Activated gamma-delta T cell (primary cell): ENCODE measurements at places on chromosomes 6 and 20.

- DNase-seq, result no peak
Observed at GRCh38 chr6:33279971-33280511, 3.1 kb downstream of the B3GALT4 start.

- DNase-seq, result no peak
Observed at GRCh38 chr20:62845416-62846160, 16.0 kb downstream of the TCFL5 start.

DNA sequence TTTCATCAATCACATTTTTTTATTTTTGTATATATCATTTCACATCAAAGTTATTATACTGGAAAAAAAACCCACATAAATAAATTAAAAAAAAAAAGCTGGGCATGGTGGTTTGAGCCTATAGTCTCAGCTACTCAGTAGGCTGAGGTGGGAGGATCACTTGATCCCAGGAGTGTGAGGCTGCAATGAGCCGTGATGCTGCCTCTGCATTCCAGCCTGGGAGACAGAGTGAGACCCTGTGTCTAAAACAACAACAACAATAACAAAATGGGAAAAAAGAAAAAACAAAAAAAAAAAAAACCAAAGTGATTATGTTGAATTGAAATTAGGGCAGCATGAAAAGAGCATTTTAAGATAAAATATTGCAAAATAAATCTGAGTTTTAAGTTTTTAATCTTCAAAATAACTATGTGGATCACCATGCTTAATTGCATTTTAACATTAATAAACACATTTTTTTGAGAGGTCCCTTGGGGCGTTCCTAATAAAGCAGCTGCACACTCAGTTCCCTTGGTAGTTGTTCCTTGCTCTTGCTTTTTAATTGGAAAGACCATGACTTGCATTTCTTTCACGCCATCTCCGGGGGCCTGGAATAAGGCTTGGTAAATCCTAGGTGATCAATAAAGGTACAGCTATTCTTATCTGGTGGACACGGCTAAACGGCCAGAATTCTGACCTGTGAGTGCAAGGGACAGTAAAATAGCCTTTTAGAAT is 15.1 kb downstream of the NOX3 start:
- DNase-seq, result no peak

DNA sequence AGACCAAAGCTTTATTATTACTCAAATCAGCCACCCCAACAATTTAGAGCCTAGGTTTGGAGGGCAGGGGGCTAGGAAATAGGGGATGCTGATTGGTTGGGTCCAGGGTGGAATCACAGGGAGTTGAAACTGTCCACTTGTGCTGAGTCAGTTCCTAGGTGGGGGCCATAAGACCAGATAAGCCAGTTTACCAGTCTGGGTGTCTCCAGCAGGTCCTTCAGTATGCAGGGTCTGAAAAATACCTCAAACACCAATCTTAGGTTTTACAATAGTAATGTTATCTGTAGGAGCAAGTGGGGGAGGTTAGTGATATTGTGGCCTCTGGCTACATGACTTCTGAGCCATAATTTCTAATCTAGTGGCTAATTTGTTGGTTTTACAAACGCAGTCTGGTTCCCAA is 63.2 kb downstream of the UBR2 start:
- DNase-seq, result no peak

DNA sequence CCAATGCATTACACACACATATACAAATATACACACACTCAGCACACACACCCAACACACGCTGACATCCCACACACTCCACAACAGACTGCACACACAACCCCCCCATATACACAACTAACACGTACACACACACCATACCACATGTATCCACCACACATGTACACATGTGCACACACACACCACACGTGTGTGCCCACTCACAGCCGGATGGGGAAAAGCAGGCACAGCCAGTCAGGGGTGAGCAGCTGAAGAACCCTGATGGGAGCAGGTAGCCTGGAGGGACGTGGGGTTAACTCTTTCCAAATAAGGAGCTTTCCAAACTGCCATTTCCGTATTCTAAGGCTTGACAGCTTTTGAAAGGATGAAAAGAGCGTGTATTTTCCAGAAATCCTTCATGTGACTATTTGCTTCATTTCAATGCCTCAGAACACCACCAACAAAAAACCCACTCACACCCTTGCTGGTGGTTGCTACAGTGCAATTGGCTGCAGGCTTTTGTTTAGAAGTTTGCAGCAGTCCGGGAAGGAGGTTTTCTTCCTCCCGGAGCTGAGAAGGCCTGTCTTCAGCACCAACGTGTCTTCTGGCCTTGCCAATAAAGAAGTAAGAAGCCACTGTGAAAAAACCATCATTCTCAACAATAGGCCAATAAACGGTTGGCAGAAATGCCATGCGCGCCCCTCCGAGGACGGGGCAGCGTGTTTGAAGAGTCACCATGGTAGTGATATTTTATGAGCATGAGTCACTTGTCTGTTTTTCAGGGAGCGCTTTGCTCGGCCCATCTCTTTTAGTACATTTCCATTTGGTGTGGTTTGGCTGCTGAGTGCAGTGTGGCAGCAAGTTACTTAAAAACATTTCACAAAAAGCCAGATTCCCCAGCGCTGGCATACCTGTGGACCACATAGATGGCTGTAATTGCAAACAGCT is 131.3 kb upstream of the GMDS start:
- DNase-seq, result no peak

DNA sequence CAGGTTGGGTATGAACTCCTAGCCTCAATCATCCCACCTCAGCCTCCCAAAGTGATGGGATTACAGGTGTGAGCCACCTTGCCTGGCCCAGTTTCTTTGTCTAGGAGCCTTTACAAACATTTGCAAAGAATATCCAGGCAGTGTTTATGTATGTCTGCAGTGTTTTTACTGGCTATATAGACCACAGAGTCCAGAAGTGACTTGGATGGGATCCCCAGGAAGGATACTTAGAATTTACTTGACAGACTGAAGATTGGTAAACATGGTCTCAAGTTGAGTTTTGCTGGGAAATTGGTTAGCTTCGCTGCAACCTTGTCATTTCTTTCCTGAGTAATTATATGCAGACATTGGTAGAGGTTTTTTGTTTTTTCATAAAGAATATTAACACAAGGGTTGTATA is 23.8 kb downstream of the JARID2 start:
- DNase-seq, result no peak

DNA sequence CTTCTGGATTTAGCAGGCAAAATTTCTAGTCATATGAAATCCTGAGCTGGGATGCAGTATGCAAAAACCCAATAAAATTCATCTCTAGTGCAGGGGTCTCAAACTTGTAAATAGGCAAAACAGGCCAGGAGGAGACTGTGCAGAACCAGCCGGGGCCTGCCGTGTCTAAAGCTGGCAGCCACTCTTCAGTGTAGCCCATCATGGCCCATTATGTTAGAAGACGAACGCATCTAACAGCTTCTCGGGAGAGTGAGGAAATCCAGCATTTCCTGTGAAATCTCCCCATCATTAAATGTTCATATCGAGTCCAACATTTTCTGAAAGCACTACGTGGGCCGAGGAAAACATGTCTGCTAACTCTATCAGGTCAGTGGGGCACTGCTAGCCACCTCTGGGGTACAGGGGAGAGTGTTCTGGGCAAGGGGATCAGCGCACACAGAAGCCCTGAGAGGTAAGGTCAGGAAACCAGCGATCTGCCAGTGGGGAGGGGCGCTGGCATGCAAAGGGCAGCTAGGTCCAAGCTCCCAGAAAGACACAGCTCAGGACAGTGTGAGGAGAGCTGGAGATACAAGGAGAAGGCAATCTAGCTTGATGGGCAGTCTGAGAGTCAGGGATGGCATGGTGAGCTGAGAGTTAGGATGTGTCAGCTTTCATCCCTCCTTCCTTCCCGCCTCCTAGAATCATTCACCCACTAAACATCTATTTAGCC is 144.2 kb downstream of the PREX1 start:
- DNase-seq, result no peak

DNA sequence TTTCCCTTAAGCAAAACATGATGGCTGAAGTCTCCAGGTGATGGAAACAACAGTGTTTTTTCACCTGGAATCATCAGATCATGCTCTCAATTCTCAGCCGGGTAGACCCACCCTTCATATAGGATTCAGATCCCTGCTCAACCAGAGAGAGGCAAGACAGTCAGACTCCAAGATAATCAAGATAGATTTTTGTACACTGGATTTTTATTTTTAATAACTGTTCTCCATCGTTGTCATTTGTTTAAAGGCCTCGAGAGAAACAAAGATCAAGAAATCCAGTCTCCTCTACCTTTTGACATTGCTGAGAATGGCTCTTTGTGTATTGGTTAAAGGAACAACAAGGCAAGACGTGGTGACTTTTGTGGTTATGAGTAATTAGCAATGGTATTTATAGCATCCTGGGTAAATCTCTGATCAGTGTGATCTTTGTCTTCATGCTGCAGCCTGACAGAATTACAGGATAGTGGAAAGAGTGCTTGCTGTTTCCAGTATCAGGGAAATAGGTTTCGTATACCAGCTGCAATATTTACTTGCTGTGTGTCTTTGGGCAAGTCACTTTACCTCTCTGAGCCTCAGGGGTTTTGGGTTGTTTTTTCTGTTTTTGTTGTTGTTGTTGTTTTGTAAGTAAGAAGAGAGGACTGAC is 29.9 kb downstream of the ID4 start:
- DNase-seq, result no peak

DNA sequence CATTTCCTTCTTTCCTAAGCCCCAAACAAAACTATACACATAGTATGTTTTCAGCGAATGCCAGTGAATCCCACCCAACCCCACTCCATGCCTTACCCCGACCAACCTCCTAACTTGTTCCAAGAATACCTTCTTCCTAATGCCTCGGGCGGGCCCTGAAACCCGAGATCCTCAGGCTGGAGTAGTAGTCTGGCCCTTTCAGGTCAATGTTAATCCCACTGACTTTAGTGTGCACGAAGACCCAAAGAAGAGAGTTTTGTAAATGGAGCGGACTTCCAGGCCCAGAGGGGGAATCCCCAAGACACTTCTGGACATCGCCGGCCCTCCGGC is 394 bp downstream of the YIPF3 start:
- no peak for DNase-seq

GRCh38 chr6:45801471-45802289 is 214.0 kb downstream of the CLIC5 start:
- no peak for DNase-seq

- DNase-seq, result no peak
Observed at GRCh38 chr20:20571068-20571780, 141.2 kb downstream of the RALGAPA2 start.

DNA sequence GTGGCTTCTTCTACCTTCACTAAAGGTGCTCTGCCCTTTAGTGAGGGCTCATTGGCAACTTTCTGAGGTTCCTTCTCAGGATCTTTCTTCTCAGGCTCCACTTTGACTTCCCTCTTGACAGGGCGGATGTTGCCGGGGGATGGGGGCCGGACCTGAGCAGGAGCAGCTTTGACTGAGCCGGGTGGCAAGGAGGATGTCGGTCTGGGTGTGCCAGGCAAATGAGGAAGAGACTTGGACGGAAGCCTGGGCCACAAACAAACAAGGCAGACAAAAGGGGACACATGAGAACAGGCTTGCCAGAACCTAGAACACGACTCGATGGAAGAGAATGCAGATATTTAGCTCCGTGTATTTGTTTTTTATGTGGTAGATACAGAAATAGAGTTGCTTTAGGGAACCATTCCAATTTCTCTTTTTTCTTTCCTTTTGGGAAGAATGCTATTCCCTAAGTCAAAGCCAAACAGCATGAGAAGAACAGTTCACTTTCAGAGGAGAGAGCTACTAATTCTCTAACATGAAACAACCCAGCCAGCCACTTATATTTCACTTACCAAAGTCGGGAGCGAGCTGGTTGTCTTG is 76.2 kb upstream of the BCLAF1 start:
- DNase-seq, result no peak

- DNase-seq, result no peak
Observed at GRCh38 chr20:11186301-11187008, 512.7 kb upstream of the JAG1 start.

GRCh38 chr6:70889270-70889669 is 67.6 kb downstream of the B3GAT2 start:
- DNase-seq, result no peak
